ENCODE measurements at places on chromosomes 6 and 20. TPM values are rescaled to one million over a fixed set of nuclear protein-coding genes. Genes with fewer than 3 reads are reported as not detected.

Gene POLR1C
- total RNA-seq, result 49.6 TPM

Gene EDN1
- total RNA-seq, result 1.1 TPM

Gene MYCT1
- 3.3 TPM for total RNA-seq

GRCh38 chr20:10524034-10524476 is 89.0 kb downstream of the SLX4IP start:
- DNase-seq, result peak; percentile 61
- H3K36me3 ChIP-seq, result no peaks in the 10 kb centered on the region
- peak overlapping the region; percentile 2 for H3K27ac ChIP-seq
- peaks cover 5% of the 10 kb centered on the region for H3K4me1 ChIP-seq

GRCh38 chr20:10992731-10993130 is 318.9 kb upstream of the JAG1 start:
- H3K27me3 ChIP-seq, result no peaks in the 10 kb centered on the region
- H3K27ac ChIP-seq, result no peak overlapping the region
- H3K4me1 ChIP-seq, result no peaks in the 10 kb centered on the region

- H3K27ac ChIP-seq, result no peak overlapping the region
- no peaks in the 10 kb centered on the region for H3K4me1 ChIP-seq
- no peaks in the 10 kb centered on the region for H3K36me3 ChIP-seq
- H3K27me3 ChIP-seq, result no peaks in the 10 kb centered on the region
Measured at GRCh38 chr6:57205550-57206328, 16.4 kb downstream of the RAB23 start.
